ENCODE measurements at places on chromosomes 1 and 21.

DNA sequence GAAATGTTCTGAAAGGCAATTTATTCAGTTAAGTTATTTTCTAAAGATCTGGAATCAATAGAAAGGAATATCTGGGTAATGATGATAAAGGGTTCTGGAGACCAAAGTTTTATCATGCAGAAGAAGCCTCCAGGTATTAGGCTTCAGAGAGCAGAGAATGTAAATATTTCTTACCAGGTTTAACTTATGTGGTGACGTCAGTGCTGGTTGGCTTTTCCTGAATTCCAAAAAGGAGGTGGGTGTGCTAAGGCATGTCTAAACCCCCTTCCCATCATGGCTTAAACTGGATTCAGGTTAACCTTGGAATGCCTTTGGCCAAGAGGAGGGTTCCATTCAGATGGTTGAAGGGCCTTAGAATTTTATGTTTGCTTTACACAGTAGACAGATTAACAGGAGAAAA lies 829.9 kb downstream of the NCAM2 start:
- no peak for DNase-seq

- DNase-seq, result no peak
Observed at GRCh38 chr1:199859491-199859933, 168.0 kb upstream of the NR5A2 start.

GRCh38 chr1:160018900-160019299 lies 12.9 kb downstream of the PIGM start:
- DNase-seq, result no peak

GRCh38 chr21:43866659-43867331 lies 1.8 kb downstream of the AGPAT3 start:
- DNase-seq, result no peak
